GM03348 (cell line): ENCODE measurements at places on chromosomes 7 and 10.

GRCh38 chr7:3301449-3301731 lies 338 bp downstream of the SDK1 start:
- peak; percentile 21 for DNase-seq

DNA sequence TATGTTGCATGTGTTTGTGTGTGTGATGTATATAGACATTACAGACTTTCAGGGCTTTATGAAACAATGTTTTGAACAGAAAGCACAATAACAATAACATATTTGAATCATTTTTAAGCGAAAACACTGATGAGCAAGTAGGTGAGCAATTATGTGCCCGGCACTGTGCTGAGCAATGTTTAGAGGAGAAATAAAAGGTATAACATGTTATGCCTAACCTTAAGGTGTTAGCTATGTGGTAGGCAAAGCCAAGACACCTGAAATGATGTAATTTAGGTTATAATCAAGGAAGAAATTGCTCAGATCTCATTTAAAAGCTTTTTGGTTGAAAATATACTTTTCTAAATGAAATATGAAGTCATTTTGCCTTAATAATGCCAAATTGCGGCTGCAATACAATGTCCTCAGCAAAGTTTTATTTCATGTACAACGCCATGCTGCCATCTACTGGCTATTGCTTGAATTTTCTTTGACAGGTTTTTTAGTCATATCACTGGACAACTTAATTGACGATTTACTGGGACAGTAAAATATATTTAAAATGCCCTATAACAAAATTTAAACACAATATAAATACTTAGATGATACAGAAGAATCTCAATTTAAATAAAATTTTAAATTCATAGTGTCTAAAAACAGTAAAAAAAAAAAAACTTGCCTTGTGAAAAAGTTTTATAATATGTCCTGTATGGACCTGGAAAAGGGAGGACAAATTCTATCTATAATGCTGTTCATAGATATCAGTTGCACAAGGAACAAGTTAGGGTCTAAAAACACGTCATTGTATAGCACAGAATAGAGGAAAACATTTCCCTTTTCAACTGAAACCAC lies 131.1 kb upstream of the CDK1 start:
- peak; percentile 59 for DNase-seq

DNA sequence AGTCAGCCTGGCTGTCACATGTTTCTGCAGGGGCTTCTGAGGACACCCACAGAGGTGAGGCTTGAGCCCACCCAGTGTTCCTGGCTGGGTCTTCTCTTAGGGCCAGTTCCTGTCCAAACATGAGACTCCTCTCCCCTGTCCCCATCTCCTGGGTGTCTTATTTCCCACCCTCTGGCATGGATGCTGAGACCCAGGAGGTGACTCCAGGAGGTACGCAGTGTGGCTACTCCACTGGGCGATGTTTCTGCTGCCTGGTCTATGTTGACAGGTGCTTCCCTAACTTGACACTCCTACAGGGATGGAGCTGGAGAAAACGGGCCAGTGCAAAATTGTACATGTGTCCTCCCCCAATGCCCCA lies 26.3 kb upstream of the LOXL4 start:
- DNase-seq = no peak

DNA sequence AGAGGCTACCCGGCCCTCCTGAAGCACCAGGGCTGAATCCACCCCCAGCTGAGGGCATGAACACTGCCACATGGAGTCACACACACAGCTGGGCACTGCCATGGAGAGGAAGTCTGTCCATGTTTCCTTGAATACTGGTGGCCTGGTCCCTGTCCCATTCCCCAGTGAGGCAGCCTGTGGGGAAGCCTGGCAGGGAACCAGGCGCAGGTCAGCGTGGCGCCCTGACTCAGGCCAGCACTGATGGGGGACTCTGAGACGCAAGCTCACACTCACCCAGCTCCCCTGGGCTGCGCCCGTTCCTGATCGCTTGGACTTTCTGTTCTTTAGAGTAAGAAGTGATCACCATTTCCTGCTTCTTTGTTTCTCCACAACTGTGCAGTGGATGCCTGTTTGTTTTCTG lies 128.3 kb downstream of the EGFR start:
- DNase-seq = no peak

GRCh38 chr10:3949711-3950110 lies 164.7 kb upstream of the KLF6 start:
- DNase-seq = no peak

- DNase-seq = peak; percentile 19
These were observed 2.0 kb downstream of the GARS1 start for GRCh38 chr7:30596721-30597120.

DNA sequence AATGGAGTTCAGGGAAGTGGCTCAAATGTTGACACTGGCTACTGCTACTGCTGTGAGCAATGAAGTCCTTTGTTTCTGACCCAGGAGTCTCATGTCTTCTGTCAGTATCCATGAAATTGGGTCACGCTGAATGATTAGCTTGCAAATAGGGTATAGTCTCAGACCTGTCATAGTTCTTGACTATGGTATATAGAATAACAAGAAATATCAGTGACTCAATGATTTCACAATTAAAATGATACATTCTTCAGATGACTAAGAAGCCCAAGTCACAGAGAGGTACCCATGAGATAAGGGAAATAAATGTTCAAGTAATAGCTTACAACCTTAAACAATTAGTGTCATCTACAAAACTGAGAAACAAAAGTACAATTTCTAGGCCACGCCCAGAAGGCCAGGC lies 89.3 kb downstream of the LYZL2 start:
- DNase-seq = no peak

GRCh38 chr7:24951441-24951980 lies 28.5 kb downstream of the OSBPL3 start:
- no peak for DNase-seq

DNA sequence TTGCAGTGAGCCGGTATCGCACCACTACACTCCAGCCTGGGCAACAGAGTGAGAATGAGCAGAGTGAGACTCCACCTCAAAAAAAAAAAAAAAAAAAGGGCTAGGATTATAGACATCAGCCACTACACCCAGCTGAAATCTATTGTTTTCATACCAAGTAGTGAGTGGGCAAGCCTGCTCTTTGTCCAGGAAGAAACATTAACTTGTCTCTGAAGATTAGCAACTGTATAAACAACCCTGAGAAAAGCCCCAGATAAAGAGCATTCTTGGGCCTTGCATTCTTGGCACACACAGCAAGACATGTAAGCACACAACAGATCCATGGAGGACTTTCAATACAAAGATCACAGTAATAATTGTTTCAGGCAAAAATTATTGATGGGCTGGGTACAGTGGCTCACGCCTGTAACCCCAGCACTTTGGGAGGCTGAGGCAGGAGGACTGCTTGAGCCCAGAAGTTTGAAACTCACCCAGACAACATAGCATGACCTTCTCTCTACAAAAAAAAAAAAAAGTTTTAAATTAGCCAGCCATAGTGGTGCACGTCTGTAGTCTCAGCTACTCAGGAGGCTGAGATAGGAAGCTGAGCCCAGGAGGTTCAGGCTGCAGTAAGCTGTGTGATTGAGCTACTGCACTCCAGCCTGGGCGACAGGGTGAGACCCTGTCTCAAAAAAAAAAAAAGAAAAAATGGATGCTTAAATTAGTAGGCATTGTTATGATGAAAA lies 4.4 kb downstream of the PSPH start:
- peak; percentile 69 for DNase-seq

DNA sequence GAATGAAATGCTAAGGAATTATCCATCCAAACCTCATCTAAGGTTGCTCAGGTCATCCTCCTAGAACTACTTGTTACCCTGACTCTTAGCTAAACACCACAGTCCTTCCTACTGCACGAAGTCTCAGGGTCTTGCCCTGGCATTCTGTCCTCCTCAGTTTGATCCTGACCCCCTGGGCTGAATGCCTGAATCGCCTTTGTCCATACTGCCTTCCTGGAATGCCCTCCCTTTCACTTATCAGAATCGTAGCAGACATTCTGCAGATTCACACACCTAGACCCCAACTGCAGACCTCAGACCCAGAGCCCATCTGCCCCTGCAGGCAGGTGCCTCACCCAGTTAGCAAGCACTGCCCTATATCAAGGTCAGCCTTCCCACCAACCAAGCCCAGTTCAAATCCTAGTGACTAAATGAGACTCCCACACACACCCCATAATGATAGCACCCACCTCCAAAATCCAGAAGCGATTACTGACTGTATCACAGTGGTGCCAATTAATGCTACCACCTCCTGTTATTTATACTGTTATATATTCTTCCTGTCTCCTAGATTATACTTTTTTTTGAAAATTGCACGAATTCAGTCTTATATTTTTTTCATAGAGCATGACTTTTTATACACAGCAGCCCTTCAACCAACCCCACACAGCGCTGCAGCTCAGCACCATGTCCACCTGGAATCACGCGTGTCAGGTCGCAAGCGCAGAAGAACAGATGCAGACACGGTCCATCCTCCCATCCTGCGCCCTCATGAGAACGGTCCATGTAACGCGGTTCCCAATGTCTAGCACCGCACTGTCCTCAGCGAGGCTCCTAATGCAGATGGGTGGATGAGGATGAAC lies 3.7 kb downstream of the PARD3 start:
- DNase-seq = no peak
